ENCODE measurements at places on chromosomes 5 and 9.

- DNase-seq: no peak
Measured at GRCh38 chr5:72427488-72428437, 79.4 kb downstream of the ZNF366 start.

- no peak for DNase-seq
Measured at GRCh38 chr5:136113606-136114005, 19.0 kb upstream of the SMAD5 start.

- no peak for DNase-seq
Measured at GRCh38 chr9:14797435-14797834, 74.9 kb upstream of the CER1 start.

DNA sequence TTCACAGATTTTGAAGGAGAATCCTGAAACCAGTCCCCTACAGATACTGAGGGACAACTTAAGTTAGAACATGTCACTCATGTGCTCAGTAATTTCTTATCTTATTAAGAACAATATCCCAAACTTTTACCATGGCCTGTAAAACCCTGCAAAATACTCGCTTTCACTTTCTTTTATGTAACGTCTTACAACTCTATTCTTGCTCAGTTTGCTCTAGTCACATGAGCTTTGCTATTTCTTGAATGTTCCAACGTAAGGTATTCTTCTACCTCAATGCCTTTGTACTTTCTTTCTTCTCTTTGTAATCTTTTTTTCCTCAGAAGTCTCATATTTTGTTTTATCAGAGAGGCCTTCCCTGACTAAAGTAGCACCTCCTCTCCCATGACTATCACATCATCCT, 14.1 kb downstream of the TMEM38B start:
- DNase-seq: no peak

- no peak for DNase-seq
Measured at GRCh38 chr9:73643379-73644013, 491.8 kb downstream of the ANXA1 start.

DNA sequence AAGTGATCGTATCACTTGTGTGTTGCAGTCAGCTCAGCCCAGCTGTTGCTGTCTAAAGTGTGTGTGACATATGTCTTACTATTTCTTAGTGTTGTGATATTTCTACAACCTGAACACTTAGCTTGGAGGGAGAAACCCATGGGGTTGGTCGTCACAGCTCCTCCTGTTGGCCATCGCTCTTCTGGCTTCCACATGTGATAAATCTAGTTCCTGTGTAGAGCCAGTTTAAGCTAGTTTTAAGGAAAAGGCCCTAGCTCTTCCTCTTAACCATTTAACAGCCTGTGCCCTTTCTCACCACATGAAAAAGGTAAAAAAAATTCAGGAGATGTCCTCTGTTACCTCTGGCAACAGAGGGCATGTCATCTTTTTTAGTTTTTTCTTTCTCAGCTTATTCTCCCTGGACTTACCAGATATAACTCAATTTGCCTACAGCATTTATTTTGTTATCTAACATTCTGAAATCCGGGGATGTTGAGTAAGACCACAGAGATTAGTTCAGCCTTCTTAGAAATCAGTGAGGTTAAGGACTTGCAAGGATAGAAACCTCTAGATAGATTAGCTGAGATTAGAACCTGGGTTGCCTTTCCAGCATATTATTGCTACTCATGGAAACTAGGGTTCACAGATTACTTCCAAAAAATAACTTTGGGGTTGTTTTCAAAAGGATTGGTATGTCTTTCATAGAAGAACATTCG, 100.4 kb downstream of the GAPVD1 start:
- no peak for DNase-seq

DNA sequence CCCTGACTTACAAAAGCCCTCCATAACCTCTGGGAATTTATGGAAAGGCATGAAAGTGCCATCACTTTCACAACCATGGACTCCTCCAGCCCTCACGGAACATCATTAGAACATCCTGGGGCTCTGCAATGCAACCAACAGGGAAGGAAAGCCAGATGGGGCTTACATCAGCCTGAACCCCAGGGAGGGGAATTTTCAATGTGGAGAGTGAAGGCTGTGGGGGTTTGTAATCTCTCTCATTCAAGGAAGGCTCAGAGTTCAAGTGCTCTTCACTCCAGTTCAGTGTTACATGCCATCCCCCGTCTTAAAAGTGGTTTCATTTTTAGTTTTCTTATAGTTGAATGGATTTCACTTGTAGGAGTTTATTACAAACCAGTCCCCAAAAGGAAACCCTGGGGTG, 5.7 kb downstream of the SPRY4 start:
- no peak for DNase-seq

DNA sequence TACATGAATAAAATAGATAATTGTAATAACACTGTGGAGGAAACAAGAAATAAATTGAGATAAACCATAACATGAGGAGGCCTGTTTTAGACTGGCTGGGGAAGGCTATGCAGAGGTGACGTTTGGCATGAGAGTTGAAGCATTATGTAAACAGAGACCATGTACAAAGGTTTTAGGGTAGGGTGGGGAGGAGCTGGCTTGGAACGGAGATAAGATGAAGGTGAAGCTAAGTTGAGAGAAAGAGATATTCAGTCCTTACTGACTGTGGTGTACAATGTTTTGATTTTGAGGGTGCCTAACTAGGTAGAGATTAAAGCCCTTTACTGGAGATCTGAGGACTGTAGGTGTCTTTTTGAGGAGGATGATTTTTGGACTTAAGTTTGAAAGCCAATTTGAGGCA, 17.8 kb downstream of the MAN2A1 start:
- DNase-seq: no peak

GRCh38 chr5:143947313-143947712, 135.4 kb downstream of the HMHB1 start:
- no peak for DNase-seq

DNA sequence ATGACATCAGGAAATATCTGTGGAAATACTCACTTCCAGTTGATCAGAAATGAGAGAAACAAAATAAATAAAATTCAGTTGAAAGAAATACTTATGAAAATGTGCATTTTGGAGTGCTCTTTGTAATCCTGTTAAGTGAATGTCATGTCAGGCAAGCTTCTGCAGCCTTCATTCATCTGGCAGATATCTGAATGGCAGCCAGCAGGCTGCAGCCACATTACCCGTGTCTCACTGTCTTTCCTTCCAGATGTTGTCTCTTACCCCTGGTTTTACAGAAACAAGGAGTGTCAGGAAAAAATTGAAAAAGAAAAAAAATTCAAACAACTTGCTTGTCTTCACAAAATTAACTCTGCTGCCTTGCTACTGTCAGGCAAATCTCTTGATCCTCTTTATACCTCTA, 445.0 kb upstream of the RIOK2 start:
- DNase-seq: no peak

- no peak for DNase-seq
Measured at GRCh38 chr9:90770927-90771326, 30.7 kb upstream of the SYK start.

GRCh38 chr9:126456441-126457174, 130.0 kb downstream of the MVB12B start:
- no peak for DNase-seq

Data from central memory CD8-positive, alpha-beta T cell (primary cell).